ENCODE measurements at places on chromosomes 5 and 9. TPM values are rescaled to one million over a fixed set of nuclear protein-coding genes. Genes with fewer than 3 reads are reported as not detected.

DNA sequence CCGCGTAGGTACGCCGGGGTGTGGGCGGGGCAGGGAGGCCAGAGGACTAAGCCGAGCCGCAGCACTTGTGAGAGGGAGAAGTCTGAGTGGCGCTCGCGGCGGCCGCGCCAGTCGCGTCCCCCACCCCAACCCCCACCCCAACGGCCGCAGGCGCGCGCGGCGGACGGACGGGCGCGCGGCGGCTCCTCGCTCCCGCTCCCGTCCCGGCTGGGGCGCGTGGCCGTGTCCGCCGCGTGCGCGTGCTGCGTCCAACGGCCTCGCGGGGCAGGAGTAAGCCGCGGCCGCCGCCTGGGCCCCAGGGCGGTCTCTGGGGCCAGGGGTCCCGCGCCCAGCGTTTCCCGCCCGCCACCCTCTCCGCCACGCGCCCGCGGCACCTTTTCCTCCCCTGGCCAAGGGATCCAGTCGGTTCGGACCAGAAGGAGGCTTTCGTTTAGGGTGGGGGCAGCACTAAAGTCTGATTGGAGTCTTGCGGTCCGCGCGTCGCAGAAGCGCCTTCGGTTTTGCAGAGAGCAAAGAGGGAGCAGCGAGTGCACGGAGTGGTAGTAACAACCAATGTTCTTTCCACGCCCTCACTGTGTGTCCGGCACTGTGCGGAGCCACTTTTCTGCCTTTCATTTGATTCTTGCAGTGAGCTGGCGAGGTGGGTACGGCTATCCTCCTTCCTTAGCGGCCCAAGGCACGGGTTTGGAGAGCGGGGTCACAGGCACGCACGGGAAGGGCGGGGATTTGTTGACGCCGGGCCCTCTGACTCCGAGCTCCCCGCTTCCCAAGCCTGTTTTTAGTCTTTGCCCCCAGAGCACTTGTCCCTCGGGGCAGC is 483 bp downstream of the G3BP1 start:
- DNase-seq, result peak; percentile 73

DNA sequence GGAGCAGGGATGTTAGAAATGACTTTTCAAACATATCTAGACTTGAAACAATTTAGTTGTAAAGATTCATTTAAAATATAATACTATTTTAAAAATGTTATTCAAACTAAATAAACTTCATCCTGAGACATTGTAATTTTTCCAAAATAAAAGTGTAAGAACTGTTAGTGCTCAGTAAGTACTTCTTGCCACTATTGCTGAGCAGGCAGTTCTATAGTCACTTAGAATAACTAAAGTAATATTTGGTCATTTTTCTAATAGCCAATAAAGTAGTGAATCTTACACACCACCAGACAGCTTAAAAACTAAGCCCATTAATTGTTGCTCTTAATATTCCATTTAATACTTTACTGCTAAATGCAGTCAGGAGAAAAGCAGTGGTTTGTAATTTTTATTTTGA is 1120.0 kb upstream of the CDH10 start:
- no peak for DNase-seq

DNA sequence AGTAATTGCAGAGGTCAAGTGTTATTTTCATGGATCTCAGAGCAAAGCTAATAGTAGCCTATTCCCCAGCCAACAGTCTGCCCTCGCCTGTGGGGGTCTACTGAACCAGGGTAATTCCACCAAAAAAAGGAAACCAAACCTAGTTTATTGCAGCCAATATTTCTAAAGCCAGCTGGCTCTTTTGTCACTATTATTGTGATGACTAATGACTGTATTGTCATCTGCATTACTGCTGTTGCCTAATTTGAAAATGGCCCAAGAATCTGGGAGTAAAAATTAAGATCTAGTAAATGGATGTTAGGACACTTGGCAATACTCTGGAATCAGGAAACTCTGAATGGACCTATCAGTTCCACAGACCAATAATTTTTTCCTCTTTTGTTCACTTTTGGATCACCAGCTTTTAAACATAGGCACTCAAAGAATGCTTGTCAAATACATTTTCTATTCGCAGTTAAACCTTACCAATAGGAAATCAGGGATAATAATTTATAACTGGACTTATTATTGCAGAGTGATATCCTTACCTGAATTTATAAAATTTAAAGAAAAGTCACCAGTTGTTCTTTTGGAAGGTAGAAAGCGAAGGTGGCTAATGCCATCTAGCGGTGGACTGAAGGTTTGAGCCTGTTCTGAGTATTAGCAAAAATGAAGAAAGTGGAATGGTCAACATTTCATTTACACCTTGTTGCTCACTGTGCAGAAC is 69.2 kb downstream of the SYK start:
- DNase-seq, result no peak

DNA sequence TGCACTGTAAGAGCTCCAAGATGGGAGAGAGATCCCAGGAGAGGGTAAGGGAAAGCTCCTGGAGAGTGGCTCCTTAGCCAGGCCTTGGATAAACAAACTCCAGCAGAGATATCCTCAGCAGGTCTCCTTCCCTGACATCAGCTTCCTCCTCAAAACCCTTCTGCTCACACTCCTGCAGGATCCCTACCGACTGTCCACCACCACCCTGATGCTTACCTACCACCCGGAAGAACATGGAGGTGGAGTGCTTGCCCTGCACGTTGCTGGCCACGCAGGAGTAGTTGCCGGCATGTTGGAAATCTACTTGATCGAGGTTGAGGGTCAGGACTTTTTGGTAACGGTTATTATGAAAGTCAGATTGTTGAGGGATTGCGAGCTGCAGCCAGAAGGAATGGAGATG is 9.3 kb downstream of the CSF1R start:
- no peak for DNase-seq

GRCh38 chr9:92635760-92636159 is 34.2 kb downstream of the IPPK start:
- no peak for DNase-seq

DNA sequence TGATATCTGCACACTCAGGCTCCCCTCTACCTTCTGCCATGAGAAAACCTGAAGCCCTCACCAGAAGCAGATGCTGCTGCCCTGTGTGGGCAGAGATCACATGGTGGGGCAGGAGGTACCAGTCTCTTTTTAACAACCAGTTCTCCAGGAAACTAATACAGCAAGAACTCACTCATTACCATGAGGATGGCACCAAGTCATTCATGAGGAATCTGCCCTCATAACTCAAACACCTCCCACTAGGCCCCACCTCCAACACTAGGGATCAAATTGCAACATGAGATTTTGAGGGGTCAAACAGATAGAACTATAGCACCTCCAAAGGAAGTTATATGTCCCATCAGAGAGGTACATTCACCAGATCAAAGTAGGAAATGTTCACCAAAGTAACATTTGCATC is 136.3 kb upstream of the SHB start:
- no peak for DNase-seq

LRRC70 gene
- 10.4 TPM for total RNA-seq

RABGAP1 gene
- 96.0 TPM for total RNA-seq
